ENCODE measurements at places on chromosomes 16 and 17.

GRCh38 chr17:57975044-57975443 is 13.0 kb downstream of the VEZF1 start:
- DNase-seq: no peak

GRCh38 chr16:5951486-5951885 is 853.9 kb upstream of the EEF2KMT start:
- no peak for DNase-seq

DNA sequence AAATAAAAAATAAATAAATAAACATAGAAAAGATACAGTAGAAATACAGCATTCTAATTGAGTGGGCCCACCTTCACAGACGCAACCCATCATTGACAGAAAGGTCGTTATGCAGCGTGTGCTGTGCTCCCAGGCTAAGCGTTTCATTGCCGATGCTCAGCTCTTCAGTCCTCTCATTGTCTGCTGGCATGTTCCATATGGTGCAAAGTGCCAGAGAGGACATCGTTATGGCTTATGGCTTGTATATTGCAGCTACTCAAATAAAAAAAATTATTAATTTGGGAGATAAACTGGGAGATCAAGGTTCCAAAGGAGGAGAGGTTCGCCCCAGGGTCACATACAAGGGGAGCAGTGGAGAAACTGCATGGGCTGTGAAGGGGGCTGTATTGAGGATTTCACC is 11.3 kb upstream of the UBALD2 start:
- DNase-seq: no peak

DNA sequence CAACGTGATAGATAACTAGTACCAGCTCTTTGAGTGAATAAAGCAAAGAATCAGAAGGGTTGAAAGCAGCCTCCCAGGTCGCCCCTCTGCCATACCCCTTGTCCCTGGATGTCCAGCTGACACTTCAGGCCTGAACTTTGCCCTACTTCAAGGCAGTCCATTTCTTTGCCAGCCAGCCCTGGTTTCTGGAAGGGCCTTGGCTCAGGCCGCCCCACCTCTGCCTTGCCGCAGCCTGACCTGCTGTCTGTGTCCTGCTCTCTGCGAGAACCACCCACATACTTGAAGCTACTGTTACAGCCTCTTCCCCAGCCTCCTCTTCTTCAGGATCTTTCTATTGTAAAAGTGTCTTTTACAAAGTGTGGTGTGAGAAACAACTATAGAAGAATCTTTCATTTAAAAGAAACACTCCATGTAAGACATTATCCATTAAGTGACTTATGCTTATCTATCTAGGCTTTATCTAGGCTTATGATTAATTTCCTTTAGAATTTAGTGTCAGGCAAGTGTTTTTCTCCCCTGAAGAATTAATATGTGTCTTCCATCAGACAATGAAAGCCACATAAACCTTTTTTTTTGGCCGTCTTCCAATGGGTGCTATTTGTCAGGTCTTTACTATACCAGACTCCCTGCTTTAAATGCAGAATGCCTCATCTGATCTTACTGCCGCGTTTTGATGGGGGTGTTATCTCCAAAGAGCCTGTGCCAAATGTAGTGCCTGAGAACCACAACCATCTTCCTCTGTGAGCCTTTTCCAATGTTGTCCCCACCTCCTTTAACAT is 133.9 kb downstream of the SOCS1 start:
- no peak for DNase-seq

DNA sequence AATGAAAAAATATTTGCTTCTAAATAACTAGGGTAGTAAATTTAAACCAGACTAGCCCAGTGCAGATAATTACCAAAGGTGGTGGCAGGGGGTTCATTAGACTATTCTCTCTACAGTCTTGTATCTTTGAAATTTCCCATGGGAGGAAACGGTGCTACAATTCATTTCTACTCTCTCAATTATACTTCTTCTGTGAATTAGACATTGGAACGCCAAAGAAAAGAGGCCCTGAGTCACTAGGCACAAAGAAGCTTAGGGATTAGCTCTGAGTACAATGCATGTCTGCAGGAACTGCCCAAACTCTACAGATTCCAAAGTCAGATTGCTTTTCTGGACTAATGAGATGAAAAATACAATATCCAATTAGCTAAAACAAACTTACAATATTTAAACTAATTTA is 30.7 kb upstream of the ARL6IP1 start:
- DNase-seq: no peak

DNA sequence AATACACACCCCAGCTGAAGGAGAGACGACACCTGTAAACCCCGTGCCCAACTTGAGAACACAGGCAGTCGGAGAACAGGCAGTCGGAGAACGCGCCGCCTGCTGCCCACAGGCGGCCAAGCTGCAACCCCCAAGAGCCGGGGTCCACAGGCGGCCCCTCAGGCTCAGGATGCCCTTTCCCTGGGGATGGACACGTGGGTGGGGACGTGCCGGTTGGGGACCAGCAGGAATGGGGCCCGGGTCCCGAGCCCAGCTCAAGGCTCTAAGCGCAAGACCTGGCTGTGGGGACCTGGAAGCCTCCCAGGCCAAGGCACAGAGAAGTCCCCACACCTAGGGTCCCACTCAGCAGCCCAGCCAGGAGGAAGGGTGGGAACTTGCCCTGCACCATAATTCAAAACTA is 79.5 kb upstream of the GNG13 start:
- no peak for DNase-seq

GRCh38 chr16:27928542-27928941 is 135.0 kb downstream of the GSG1L start:
- DNase-seq: no peak

- no peak for DNase-seq
Observed at GRCh38 chr17:74607221-74607620, 15.1 kb upstream of the CD300LD start.

DNA sequence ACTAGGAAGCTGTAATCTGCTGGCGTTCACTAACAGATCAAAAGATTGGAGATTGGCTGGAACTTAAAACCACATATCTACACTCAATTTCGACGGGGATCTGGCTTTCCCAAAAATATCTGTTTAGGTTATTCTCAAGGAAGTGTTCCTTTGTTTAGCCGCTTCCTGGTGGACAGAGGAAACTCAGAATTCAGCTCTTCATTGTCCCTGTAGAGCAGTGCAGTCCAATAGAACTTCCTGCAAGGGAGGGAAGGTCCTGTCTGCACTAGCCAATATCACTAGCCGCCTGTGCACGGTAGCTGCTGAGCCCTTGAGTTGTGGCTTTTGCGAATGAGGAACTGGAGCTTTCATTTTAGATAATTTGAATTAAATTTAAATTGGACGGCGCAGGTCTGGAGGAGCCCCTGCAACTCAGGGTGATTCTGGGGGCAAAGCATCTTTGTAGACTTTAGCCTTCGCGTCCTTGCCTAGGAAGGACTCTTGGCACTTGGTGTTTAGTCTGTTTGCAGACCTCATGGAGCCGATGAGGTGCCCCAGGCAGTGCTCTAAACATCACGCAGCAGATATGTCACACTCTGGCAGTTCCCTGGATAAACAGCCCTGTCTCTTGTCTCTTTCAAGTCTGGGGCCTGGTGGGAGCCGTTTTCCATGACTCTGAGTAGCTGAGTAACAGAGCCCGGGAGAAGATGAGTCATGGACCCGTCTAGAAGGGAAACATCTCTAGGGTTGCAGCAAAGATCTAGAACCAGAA is 122.2 kb downstream of the CCDC182 start:
- DNase-seq: no peak

- no peak for DNase-seq
Observed at GRCh38 chr16:16774389-16774788, 395.4 kb downstream of the NPIPA7 start.

GRCh38 chr16:30470632-30470995 is 1.9 kb upstream of the ITGAL start:
- DNase-seq: no peak

DNA sequence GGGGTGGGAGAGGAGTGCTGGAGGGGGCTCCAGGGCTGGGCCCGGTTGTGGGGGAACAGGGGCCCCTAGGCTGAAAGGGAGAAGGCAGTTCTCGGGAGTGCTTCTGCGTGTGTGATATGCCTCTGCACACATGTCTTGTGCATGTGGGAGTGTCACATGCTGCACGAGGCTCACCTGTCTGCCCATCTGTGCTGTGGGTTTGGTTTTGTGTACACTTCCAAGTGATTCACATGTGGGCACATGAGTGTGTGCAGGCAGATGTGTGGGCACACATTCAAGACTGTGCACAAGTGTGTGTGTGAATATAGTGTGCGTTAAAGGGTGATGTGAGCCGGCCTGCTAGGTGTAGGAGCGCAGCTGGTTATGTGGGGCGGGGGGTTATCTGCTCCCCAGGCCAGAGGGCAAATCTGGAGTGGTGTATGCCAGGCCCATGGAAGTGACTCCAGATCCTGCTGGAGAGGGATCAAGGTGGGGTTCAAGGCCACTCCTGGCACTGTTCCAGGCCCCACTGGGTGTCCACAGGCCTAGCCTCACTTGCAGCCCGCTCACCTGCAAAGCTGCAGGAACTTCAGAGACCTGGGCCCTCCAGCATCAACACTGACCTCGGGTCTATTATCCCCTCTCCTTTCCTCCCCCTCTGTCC is 3.8 kb upstream of the BAHCC1 start:
- no peak for DNase-seq

- no peak for DNase-seq
Observed at GRCh38 chr17:31562376-31562840, 170.9 kb downstream of the RAB11FIP4 start.

GRCh38 chr16:58236231-58236690 is 38.4 kb upstream of the CSNK2A2 start:
- peak; percentile 18 for DNase-seq

DNA sequence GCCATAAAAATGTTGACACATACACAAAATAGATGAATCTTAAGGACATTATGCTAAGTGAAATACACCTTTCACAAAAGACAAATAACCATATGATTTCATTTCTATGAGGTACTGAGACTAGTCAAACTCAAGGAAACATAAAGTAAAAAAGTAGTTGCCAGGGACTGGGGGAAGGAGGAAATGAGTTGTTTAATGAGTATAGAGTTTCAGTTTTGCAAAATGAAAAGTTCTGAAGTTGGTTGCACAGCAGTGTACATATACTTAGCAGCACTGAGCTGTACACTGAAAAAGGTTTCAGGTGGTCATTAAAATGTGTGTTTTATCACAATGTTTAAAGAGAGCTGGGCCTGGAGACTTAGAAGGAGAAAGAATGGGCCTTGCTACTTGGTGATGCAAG is 4.7 kb upstream of the SLC13A2 start:
- no peak for DNase-seq

DNA sequence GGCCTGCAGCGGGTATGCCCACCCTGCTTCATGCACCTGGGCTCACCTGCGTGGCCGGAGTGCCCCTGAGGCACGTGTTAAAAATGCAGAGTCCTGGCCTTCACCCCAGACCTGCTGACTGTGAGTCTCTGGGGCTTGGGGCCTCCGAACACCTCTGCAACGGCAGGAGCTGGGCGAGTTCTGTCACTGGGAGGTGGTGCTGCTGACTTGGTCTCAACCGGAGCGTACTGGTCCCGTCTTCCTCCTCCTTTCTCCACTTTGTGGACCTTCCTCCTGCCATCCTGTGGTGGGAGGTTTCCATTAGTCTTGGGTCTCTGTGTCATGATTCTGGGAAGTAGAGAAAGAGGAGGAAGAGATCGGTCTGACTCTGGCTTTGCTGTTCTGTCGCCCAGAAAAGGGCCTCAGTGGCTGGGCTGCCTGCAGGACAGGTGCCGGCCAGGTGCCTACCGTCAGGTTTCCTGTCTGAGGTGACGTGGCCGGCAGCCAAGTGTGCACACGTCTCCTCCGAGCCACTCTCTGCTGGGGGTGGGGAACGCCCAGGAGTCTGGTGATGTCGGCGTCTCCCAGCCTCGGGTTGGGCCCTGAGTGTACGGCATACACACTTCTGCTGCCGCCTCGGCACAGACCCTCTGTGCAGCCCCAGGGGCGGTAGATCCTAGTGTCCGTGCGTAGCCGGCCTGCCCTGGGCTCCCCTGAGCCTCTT is 6.9 kb downstream of the TSC2 start:
- DNase-seq: no peak

DNA sequence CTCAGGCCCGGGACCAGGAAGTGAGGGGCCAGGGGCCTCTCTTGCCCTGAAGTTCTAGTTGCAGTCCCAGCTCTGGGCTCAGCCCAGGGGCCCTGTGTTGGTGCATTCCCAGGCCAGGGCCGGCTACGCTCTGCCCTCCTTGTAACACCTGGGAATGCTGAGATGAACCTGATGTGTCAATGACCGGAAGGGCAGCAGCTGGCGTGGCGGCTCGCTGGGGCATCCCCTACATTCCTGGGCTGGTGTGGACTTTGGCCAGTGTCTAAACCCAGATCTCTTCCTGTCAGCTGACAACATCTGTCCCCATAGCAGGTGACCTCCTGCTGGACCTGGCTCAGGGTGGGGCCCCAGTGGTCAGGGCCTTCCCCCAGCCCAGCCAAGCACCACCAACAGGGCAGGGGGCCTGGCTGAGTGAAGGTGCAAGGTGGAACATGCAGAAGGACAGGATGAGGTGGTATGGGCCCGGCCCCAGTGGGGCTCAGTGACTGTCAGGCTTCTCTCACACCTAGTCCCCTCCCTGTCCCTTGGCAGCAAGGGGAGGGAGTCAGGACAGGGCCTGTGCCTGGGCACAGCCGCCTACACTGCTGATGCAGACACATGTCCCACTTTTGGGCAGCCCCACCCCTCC is 15.9 kb downstream of the FAM83G start:
- DNase-seq: no peak

- no peak for DNase-seq
Observed at GRCh38 chr17:7839876-7840261, 5.9 kb downstream of the KDM6B start.

DNA sequence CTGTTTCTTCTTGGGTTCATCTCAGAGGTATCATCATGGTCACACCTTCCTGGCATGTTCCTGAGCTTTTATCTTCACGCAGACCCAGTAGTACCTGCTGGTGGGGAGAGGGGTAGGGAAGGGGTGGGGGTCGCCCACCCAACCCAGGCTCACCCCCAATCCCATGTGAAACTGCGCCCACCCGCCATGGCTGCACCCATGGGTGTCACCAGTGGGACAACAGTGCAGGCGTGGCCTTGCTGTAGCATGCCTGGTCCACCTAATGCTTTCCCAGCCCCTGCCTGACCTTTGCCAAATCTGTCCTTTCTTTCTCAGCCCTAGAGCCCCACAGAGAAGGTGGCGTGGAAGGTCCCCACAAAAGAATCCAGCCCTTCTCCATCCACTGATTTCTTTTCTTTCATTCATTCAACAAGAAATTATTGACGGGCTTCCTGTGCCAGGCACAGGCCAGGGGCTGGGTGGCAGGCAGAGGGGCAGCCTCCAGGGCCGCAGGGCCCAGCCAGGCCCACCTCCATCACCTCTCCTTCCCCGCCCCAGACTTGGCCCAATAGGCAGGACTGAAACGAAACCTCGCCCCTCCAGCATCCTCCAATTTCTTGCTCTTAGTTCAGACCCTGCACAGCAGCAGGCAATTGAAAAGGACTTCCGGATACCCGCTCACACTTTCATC is 79.1 kb upstream of the TNRC6C start:
- no peak for DNase-seq

- DNase-seq: no peak
Observed at GRCh38 chr17:63399316-63399715, 46.8 kb downstream of the CYB561 start.

Measured in right renal cortex interstitium (tissue), 3 donors.